Fibroblast of skin of right quadriceps (primary cell): ENCODE measurements at places on chromosomes 4 and X.
A peak's percentile ranks its signal among the peaks of the same experiment; 100 is the strongest.

GRCh38 chrX:99184153-99184552, 1225.9 kb downstream of the PCDH19 start:
- no peak for DNase-seq

DNA sequence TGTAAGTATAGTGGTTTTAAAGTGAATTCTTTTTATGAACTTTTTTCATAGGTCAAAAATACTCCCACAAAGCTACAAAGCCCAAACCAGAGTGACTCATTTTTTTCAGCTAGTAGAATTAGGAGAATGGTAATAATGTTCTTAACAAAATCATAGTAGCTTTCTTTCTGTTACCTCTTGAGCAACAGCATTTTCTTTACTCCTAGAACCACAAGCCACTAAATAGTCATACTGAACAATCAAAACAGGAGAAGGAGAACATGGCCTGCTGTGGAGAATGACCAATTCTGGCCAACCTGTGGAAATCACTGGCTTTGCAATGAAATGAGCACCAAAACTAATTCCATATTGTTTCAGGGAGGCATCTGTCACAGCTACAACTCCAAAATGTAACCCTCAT, 112.9 kb downstream of the AMMECR1 start:
- peak; percentile 82 for DNase-seq

- DNase-seq = no peak
Observed at GRCh38 chr4:173226401-173226888, 57.8 kb downstream of the GALNT7 start.

DNA sequence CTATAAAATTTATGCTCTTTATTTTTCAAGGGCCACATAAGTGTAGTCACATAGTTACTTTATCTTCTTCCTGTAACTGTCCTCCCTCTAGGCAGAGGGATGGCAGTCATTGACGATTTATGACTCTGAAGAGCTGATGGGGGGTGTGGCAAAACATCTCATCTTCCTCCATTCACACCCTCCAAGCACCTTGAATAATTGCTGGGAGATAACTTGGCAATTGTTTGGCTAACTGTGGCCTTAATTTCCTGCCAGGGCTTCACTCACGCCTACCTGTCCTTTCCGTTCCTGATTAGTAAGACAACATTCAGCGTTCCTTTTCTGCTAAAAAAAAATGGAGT, 329.2 kb downstream of the ARHGAP10 start:
- no peak for DNase-seq

GRCh38 chrX:42804524-42804923, 26.6 kb upstream of the PPP1R2C start:
- DNase-seq = no peak

GRCh38 chr4:114318309-114318708, 280.3 kb upstream of the UGT8 start:
- DNase-seq = no peak

DNA sequence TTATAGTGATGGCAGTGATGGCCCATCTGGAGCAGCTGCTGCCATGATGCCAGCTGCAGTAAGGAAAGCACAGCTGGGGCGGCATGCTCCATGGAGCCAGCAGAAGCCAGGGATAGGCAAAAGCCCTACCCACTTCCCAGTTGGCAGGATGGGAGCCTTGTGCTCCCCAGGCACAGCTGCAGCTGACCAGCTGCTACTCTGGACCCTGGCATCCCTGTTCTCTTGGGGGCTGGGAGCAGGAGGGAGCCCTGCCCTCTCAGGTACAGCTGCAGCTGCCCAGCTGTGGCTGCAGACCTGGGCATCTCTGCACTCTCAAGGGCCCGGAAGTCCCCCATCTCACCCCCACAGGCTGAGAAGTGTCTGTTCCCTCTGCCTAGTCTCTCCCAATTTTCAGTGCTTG, 531.9 kb downstream of the PCDH18 start:
- DNase-seq = no peak

DNA sequence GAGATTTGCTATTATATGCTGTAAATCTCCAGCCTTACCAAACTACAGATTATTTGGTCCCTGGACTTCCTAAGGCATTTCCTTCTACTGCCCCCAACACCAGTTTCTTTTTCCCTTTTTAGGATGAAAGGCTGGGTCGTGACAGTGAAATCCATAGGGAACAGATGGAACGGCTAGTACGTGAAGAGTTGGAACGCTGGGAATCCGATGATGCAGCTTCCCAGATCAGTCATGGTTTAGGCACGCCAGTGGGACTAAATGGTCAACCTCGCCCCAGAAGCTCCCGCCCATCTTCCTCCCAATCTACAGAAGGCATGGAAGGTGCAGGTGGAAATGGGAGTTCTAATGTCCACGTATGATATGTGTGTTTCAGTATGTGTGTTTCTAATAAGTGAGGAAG, 67.9 kb downstream of the PKD2 start:
- no peak for DNase-seq

DNA sequence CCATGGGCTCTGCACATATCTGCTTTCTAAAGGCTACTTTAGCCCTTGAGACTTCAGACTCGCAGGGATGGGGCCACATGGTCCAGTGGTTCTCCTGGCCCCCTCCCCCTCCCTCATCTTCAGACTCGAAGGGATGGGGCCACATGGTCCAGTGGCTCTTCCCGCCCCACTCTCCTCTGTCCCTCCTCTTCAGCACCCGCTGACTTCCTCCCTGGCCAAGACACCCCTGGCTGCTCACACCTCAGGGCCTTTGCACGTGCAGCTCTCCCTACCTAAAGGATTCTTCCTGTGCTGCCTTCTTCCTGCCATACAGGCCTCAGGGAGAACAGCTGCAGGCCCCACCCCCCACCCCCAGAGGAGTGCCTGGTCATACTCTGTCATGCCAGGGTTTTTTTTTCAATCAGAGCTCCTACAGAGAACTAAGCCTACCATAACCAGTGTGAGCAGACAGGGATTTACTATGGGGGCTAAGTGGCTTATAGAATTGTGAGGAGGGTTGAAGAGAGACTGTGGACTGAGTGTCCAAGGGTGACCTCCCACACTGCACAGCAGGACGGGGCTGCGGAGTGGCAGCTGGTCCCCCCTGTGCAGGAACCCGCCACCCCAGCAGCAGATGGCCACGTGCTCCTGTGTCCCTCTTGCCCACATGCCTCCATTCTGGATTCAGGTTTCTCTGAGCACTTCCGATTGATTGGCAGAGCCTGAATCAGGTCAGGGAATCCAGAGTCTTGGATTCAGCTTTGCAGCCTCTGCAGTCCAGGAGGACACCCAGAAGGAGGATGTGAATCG, 6.1 kb upstream of the SPON2 start:
- DNase-seq = peak; percentile 19

- peak; percentile 38 for DNase-seq
Observed at GRCh38 chr4:80069837-80070731, 2.9 kb downstream of the ANTXR2 start.

- no peak for DNase-seq
Observed at GRCh38 chr4:150828159-150828558, 186.9 kb downstream of the LRBA start.

DNA sequence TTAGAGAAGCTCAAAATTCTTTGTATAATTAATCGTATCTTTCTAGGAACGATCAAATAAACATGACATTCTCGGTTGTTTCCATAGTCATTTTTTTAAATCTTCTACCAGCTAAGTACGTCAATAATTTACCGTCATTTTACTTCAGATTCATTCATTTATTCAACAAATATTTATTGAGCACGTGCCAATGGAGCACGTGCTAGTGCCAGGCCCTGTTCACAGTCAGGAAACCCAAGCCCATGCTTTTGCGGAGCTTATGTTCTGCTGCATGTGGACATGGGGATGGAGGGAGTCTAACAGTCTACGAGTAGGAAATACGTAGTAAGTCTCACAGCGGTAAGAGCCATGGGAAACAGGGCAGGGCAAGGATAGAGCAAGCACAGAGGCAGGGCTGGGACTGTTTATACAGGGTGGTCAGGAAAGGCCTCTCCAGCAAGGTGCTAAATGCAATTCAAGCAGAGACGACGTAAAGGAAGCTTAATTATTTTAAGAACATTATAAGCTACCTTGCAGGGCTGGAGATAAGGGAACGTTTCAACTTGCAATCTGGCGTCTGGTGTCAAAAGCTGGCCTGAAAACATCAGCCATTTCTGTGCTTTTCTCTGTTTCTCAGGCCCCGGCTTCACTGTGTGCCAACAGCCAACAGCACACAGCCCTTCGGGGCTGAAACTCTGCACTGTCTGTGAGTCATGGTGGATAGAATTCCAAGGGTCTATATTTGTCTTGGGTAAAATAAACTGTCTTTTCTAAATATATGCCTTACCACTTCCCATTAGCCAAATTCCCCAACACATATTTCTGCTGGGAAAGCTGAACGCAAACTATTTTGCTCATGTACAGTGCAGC, 517.1 kb upstream of the ZFP42 start:
- peak; percentile 91 for DNase-seq

GRCh38 chr4:87849612-87850011, 16.8 kb downstream of the MEPE start:
- peak; percentile 6 for DNase-seq

- DNase-seq = no peak
Observed at GRCh38 chrX:154135458-154136229, 8.4 kb upstream of the OPN1LW start.

- DNase-seq = peak; percentile 28
Observed at GRCh38 chr4:184163813-184164212, 53.9 kb downstream of the ENPP6 start.

- no peak for DNase-seq
Observed at GRCh38 chr4:15427701-15428100, at the start of gene C1QTNF7. TSS of gene C1QTNF7 (plus strand) at chr4:15428033. CDS start at chr4:15435744, 7,711 bp downstream.

DNA sequence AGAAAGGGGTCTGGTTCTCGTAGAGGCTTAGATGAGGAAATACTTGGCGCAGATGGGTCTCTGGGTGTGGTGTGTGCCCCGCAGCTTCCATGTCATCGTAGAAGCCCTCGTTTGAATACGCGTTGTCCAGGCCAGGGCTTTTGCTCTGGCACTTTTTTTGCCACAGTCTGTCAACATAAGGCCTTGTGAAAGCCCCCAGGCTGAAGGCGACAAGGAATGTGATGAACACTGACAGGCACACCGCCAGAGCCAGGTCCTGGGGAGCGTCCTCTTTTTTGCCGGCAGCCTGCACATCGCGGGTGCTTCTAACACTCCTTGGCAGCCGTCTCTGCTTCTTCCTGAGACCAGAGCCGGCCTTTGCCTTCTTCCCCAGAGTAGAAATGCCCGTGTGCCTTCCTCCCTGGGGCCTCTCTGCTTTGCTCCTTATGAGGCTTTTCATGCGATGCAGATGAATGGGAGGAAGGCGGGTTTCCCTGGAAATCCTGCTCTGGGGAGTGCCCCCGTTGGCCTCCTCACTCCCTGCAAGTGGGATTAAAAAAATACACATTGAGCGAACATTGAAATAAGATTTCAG, 24.4 kb downstream of the LRRC66 start:
- DNase-seq = no peak

DNA sequence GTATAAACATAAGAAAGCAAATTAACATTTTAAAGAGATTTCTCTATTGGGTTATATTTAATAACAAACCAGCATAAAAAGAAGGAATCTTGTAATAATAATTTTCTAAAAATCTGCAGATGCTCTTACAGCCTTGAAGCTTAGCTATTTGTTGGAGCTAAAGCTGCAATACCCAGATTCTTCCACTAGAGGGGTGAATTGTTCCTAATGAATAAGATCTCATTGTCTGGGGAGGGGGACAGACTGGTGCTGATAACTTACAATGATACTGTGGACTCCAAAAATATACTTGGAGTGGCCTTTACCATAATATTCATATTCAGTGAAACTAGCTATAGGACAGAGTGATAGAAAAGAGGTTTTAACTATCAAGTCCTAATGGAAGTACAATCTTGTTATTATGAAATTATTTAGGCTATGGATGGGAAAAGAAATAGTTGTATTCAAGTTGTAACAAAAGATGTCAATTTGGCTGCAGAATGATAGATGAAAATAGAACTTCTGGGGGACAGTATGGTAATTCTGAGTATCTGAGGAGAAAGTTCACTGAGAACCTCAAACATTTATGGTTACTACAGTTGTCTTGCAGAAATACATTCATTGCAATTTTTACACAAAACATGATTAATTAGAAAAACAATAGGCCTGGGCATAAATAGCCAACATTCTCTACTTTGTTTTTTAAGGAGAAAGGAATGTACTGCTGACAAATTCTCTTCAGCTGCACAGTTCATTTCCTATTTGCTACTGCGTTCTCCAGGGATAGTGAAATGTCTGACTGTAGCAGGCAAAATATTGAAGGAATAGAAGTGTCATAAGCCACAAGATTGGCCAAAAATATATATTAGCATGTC, 443.3 kb downstream of the GBA3 start:
- peak; percentile 50 for DNase-seq

- peak; percentile 56 for DNase-seq
Observed at GRCh38 chr4:123616951-123617461, 220.4 kb downstream of the SPRY1 start.

- DNase-seq = peak; percentile 33
Observed at GRCh38 chrX:151082077-151082948, 94.1 kb upstream of the GPR50 start.

GRCh38 chrX:68902706-68903504, 74.1 kb downstream of the EFNB1 start:
- DNase-seq = no peak

GRCh38 chr4:156362581-156362980, 408.9 kb upstream of the CTSO start:
- DNase-seq = peak; percentile 73

- no peak for DNase-seq
Observed at GRCh38 chr4:61332693-61333092, 132.6 kb downstream of the ADGRL3 start.

DNA sequence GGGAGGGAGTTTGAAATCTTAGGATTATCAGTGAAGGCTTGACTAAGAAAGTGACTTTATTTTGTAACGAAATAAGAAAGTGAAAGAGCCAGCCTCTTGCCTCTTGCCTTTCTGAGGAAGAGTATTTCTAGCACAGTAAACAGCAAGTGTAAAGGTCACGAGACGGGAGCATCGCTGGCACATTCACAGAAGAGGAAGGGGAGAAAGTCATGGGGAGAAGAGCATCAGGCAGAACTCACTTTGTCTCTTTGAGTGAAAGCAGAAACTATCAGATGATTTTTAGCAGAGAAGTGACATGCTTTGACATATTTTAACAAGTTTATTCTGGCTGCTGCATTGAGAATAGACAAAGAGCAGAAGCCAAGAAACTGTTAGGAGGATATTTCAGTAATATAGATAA, 313.8 kb downstream of the CAMK2D start:
- DNase-seq = no peak

DNA sequence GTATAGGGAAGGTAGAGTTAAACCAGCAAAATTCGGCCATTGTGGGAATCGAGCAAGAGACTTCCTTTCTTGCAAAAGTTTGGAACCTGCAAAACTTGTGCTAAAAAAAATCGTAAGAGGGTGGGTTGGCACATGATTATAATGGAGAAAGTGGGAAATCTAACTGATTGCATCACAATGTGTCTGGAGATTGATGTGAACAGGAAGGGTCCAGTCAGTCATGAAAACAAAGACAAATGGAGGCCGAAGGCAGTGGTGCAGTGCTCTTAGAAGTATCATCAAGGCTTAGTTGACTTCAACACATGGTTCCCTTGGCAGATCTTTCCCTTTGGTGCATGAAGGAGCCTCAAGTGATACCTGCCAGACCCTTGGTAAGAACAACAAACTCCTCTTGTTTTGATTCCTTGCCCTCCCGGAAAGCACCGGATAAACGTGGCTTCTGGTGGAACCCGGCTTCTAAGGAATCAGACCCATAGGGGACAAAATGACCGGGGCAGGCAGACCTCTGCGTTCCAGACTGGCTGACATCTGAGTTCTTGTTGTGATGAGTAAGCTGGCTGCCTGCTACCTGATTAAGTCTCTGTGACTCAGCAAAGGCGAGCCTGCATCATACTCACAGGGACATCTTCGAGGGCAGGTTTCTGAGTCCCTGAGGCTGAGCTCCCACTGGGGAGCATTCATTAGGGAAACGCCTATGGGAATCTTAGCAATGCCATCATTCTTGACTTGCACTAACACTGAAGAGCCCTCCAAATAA, 87.7 kb upstream of the MAP3K15 start:
- DNase-seq = peak; percentile 52

GRCh38 chr4:133152831-133153481, 3.9 kb downstream of the PCDH10 start:
- no peak for DNase-seq
